Stimulated activated CD4-positive, alpha-beta T cell treated with anti-CD3 and anti-CD28 coated beads, Interleukin-4, amount 100 ng/mL, for 48 hours (primary cell): ENCODE measurements at places on chromosomes 5 and 9.

DNA sequence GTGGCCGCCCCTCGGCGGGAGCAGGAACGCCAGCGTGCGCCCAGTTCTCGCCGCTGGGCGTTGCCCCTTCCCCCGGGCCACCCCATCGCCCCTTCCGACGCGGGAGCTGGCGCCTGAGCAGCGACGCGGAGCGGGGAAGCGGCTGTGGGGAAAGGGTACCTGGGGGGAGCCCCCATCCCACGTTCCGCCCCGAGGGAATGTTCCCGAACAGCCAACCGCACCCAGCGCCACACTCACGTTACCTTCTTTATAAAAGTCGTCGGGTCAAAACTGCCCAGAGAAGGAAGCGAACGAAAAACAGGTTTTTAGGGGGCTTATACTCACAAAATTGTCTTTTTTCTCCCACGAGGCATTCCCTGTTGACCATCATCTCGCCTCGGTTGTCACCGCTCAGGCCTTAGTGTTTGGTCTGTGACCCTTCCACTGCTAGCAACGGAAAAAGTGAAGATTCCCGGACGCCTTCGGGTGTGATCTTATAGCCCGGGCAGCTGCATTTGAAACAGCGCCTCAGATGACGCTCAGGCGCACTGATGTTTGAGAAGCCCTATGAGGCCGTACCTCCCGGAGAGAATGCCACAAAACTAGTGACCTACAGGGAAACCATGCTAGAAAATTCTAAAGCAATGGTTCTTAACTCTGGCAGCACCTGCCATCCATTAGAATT, 475 bp upstream of the GOLM1 start:
- peak; percentile 4 for DNase-seq

GRCh38 chr5:95060098-95060497, 224.8 kb downstream of the MCTP1 start:
- DNase-seq: no peak

DNA sequence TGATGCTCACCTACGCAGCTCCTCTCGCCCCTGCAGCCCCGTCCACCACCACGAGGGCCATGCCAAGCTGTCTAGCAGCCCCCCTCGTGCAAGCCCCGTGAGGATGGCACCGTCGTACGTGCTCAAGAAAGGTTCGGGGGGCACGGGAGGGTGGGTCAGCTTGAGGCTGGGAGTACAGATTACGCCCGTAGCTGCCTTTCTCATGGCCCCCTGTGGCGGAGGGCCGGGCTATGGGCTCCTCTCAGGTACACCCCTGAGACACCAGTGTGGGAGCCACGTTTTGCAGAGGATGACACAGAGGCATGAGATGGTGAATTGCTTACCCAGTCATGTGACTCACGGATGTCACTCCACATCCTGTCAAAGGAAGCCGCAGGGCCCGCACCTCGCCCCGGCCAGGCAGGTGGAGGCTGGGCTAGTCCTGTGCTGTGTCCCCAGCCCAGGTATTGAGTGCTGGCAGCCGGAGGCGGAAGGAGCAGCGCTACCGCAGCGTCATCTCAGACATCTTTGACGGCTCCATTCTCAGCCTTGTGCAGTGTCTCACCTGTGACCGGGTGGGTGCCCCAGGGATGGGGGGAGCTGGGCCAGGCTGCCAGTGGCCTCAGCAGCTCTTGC, 33.7 kb downstream of the USP20 start:
- DNase-seq: peak; percentile 73

- DNase-seq: no peak
Measured at GRCh38 chr5:73552642-73553041, 12.8 kb downstream of the ANKRA2 start.

GRCh38 chr5:136028782-136029742, at the start of gene TGFBI:
Gene TGFBI (plus strand): TSS chr5:136028988. CDS start chr5:136029056, 68 bp downstream.
- peak; percentile 6 for DNase-seq

- DNase-seq: no peak
Measured at GRCh38 chr9:98856982-98857381, 49.5 kb downstream of the GALNT12 start.

- no peak for DNase-seq
Measured at GRCh38 chr9:4792054-4792571, 631 bp upstream of the RCL1 start.
